Natural killer cell treated with Interleukin-12 subunit alpha and Interleukin-12 subunit beta and Interleukin-15 and Interleukin-18, amount 100 ng/mL, for 72 hours (primary cell): ENCODE measurements at places on chromosomes 12 and 14. TPM values are rescaled to one million over a fixed set of nuclear protein-coding genes. Genes with fewer than 3 reads are reported as not detected.

- DNase-seq: no peak
These were observed 36.5 kb downstream of the SSH1 start for GRCh38 chr12:108820707-108821406.

AMIGO2 gene
- total RNA-seq: 5.0 TPM

DNA sequence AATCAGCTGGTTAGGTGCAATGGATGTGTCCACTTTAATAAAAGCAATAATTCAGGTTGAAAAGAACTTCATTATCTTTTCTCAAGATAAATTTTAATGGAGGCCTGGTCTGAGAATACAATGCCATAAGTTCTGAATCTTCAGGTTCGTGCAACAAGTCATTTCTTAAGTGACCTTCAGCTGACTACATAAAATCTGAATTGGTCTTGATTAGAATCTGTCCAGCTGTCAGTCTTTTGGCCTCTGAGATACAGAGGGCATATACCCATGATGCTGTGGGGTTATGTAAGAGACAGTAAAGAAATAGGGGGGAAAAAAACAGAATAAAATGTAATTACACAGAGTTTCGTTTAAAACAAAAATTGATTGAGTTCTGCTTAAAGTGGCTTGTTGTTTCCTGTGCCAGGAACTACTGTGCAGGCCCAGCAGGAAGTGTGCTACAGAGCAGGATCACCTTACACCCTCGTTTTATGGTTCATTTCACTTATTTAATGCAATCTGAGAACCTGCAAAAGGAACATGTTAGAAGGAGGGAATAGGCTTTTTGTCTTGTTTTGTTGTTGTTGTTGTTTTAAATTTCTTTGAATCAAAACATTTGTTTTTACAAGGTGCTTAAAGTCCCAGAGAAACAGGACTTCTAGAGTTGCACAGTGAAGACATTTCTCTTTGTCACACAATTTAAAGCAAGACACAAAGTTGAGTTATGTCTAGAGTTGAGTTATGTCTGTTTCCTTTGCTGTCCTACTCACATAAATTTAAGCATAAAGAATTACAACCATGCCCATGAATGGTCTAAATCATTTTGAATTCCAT lies 64.2 kb downstream of the LGR5 start:
- no peak for DNase-seq

GPRC5A gene
- not detected for total RNA-seq

DNA sequence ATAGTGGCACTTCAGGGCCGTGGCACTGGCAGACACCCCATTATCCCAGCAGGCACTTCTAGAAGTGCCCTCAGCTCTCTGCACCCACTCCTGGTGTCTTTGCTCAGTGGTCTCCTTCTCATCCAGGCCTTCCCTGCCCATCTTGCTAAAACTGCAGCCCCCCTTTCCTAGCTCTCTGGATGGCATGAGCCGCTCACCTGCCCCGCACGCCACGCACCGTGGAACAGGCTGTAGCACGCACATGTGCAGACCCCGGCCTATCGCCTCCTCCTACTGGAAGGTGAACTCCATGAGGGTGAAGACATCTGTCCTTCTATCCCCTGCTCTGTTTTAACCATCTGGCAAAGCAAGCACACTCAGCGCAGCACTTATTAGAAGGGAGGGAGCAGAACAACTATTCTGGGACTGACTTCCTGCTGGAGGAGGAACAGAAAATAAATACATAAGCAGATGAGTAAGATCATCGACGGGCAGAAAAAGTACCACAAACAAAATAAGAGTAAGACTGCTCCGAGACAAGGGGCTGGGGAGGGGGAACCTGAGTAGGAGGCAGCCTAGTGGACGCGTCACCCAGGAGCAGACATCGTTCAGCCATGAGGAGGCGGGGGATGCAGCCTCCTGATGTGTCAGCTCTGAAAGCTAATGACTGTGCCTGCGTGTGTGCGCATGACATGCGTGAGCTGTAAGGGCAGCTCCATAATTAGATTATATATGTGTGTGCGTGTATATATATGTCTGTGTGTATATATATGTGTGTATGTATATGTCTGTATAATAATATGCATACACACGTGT lies 7.8 kb upstream of the FZD10 start:
- DNase-seq: no peak

DNA sequence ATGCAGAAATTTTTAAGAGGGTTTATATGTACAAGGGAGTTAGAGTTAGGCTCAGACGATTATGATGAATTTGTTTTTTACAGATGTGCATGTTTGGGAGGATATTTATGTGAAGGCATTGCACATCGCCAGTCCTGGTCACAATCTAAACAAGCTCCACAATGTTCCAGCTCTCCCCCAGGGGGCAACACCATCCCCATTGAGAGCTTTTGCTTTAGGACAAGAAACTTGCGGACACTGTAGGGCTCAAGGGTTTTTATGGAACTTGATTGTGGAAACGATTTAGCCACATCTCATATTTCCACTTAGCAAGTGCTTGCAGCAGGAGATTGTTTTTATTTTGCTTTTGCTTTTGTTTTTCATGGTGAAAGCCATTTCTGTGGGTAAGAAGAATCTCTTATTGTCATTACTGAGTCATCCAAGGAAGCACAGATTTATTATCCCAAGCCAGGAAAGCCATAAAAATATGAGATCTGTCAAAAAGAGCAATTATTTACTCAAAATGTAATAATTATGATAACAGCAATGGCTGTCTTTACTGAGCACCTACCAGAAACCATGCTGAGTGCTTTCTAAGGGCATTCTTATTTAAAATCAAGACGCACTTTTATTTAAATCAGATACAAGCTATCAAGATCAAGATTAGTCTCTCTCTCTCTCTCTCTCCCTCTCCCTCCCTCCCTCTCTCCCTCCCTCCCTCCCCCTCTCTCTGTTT lies 276.7 kb upstream of the SRRM4 start:
- no peak for DNase-seq

GRCh38 chr12:121059031-121059898 lies 20.2 kb upstream of the OASL start:
- no peak for DNase-seq

- no peak for DNase-seq
These were observed 319.9 kb downstream of the TMEM121 start for GRCh38 chr14:105846312-105846711.

- DNase-seq: no peak
These were observed 308.2 kb downstream of the EMP1 start for GRCh38 chr12:13504736-13505135.

- DNase-seq: no peak
These were observed 341.9 kb downstream of the GXYLT1 start for GRCh38 chr12:41802803-41803202.

SLC17A8 gene
- not detected for total RNA-seq

GRCh38 chr12:93080452-93080851 lies 151.4 kb upstream of the EEA1 start:
- DNase-seq: no peak

SOAT2 gene
- not detected for total RNA-seq

- DNase-seq: no peak
These were observed 6.9 kb downstream of the FBXO34 start for GRCh38 chr14:55277972-55278740.

DNA sequence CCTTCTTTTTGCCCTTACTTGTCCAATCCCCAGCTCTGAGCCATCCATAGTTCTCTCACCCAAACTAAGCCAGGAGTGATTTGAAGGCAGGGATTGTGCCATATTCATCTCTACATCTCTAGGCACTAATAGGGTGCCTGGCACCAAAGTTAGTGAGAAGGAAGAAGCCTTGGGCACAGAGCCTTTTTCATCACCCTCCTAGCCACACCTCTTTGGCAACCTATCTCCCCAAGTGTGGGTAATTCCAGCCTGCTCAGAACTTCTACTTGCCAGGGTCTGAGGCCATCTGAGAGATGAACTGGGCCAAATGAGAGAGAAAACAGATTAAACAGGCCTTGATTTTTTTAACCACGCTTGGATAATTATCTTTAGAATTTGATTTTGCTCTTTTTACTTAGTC lies 61.3 kb downstream of the PHLDA1 start:
- DNase-seq: no peak

DNA sequence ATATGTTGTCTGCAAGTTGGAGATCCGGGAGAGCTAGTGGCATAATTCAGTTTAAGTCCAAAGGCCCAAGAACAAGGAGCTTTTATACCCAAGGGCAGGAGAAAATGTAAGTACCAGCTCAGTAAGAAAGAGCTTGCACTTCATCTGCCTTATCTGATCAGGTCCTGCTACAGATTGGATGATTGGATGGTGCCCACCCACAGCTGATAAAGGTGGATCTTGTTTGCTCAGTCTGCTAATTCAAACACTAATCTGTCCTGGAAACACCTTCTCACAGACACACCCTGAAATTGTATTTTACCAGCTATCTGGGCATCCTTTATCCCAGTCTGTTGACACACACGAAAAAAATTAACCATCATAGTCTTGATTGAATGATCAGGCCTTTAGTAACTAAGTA lies 230.7 kb upstream of the SLC16A7 start:
- DNase-seq: no peak

GRCh38 chr14:67447033-67447381 lies 35.0 kb upstream of the PLEK2 start:
- no peak for DNase-seq

DNA sequence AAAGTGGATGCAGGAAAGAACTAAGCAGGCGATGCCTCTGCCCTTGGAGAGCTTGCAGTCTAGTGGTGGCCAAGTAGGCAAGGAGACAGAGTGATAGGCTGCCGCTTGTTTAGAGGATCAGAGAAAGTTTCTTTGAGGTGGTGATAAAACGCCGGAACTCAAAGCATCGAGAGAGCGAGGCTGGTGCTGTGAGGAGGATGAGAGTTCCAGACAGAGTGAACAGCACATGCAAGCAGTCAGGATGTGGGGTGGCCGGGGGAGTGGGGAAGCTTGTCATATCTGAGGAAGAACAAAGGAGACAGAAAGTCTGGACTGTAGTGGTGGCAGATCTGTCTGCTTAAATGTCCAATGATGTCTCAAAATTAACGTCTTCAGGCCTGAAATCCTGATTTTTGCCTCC lies 319.7 kb downstream of the SNAPC1 start:
- DNase-seq: no peak

DNA sequence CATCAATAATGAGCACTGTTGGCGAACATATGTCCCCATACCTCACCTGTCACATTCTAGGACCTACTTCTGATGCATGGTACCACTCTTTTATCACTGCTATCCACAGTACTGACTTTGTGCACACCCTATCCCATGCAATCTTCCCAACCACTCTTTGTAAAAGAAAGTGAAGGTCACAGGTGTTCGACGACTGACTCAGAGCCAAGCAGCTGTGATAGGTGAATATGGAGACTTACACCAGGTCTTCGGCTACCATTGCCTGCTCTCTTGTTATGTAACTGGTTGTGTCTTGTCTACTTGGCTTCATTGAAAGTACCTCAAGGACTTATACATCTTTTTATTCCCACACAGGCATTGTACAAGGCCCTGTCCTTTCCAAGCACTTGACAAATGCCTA lies 169.0 kb downstream of the ANO2 start:
- DNase-seq: no peak

COX8C gene
- total RNA-seq: not detected

DNA sequence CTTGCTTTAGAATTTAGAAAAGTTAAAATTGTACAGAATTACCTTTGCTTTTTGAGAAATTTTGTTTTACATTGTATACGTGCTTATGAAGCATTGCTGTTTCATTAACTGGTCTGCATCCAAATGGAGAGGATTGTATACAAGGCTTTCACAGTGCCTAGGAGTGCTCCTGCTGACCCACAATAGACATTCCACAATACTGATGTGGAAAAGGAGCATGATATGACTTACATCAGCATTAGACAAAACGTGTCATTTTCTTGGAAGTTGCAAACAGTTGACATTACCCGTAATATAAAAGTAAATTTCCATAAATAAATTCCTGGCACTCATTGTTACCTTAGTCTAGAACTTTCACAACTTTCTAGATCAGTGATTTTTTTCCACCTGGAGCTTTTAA lies 1.9 kb downstream of the PRKD1 start:
- no peak for DNase-seq

DNA sequence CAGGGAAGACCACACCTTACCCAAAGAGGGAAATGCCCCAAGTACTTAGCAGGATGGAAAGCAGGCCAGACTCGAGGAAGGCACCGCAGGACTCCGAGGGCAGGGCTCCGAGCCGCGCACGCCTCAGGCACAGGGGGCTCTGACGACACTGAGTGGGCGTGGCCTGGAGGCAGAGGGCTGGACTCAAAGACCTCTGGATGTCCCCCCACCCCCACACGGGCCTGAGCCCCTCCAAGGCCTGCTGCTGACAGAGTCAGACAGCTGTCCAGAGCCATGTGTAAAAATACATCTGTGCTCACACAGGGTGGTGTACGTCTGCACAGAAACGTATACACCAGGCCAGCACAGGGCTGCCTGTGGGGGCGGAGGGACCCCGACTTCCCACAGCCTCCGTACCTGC lies 1.4 kb downstream of the AKT1 start:
- no peak for DNase-seq

DNA sequence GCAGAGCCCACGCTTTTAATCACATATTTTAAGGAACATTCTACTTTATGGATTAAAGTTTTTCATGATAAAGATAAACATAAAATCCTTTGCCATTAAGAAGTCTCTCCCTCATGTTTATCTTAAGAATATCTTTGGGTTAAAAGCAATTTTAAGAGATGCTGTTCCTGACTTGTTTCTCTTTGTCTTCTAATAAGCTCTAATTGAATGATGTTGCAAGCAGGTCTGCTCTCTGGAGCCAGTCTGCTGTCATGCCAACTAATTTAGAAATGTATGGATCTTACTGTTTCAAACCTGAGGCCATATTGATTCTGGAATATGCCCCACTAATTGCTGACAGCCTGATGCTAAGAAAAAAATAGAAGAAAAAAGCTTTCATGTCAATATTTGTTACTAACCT lies 173.6 kb downstream of the TTC8 start:
- no peak for DNase-seq

DNA sequence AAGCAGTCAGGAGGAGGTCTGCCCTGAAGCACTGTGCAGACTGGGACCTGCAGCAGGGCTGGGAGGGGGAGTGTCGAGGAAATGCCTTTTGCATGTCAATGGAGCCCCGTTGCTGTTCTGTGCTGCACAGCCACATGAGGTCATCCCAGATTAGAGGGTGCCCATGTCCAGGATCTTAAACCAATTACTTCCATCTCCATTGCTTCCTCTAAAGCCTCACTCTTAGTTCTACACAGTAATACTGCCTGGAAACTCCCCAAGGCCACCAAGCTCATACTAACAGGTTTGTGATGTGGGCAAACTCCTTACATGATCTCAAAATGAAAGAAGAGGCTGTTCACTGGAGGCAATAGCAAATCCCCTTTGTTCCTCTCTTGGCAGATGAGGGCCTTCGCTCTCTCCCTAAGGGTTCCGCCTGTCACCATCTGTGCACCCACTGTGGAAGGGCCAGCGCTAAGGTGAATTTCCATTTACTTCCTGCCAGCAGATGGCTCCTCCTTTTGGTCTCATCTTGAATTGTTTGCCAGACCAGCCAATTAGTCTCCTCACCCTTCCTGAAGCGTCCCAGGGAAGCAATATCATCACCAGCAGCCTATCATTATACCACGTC lies 35.4 kb upstream of the LTA4H start:
- no peak for DNase-seq

DHRS2 gene
- total RNA-seq: 0.57 TPM
